Activated naive CD4-positive, alpha-beta T cell treated with anti-CD3 and anti-CD28 coated beads for 36 hours (primary cell): ENCODE measurements at places on chromosomes 1 and 21. TPM values are rescaled to one million over a fixed set of nuclear protein-coding genes. Genes with fewer than 3 reads are reported as not detected.

Gene CFHR3
- total RNA-seq, result not detected

Gene LCE1E
- not detected for total RNA-seq

Gene CCDC17
- total RNA-seq, result 0.62 TPM

Gene NTRK1
- 0.67 TPM for total RNA-seq

Gene BMP8B
- total RNA-seq, result 0.14 TPM

Gene PROX1
- 0.10 TPM for total RNA-seq

Gene KMO
- total RNA-seq, result not detected

Gene PHACTR4
- 16.3 TPM for total RNA-seq

GRCh38 chr1:43340559-43340958 is 2.9 kb downstream of the MPL start:
- H3K27ac ChIP-seq, result no peak overlapping the region
- H3K36me3 ChIP-seq, result no peaks in the 10 kb centered on the region
- no peak overlapping the region for H3K4me3 ChIP-seq
- H3K4me1 ChIP-seq, result no peaks in the 10 kb centered on the region

GRCh38 chr1:8378178-8378577 is 60.3 kb downstream of the SLC45A1 start:
- peaks cover 72% of the 10 kb centered on the region for H3K4me1 ChIP-seq
- H3K36me3 ChIP-seq, result peaks cover 6% of the 10 kb centered on the region
- H3K27me3 ChIP-seq, result no peaks in the 10 kb centered on the region
- DNase-seq, result no peak

DNA sequence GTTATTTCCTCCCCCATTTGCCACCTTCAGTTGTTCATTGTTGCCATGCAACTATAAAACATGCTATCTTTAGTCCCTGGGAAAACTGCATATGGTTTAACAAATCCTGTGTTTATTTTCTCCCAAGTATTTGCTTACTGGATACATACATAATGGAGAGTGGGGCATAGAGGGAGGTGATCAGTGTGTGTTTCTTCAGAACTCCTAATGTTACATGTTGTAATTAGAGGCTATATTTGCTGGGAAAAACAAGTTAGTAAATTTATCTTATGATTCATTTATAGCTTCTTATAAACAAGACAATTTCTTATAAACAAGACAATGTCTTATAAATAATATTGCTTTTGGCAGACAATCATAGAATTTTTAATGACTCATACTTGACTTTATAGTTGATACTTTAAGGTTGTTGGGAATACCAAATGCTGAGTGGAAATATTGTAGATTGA is 7.3 kb upstream of the GIPC2 start:
- H3K4me3 ChIP-seq, result no peak overlapping the region
- peaks cover 4% of the 10 kb centered on the region for H3K27me3 ChIP-seq
- peaks cover 15% of the 10 kb centered on the region for H3K4me1 ChIP-seq

DNA sequence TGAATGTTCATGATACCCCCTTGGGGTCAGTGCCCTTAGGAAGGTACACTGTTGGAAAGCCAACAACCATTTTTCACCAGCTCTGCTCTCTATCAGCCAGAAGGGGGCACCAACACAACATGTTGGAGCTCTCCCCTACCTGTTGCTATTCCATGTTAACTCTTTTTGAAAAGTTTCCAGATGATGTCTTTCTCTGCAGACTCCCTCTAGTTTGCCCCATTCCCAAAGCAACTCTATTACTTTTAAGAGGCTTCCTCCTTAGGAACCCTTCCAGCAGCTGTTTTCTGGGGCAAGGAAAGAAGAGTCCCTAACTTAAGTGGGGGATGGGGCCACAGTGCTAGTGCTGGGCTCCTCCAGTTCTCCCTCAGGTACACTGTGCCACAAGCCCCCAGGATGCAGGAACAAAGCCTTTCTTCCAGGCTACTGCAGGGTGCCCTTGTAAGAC is 22.9 kb upstream of the NDC1 start:
- peaks cover 18% of the 10 kb centered on the region for H3K4me1 ChIP-seq
- H3K36me3 ChIP-seq, result no peaks in the 10 kb centered on the region
- H3K27ac ChIP-seq, result no peak overlapping the region
- no peaks in the 10 kb centered on the region for H3K27me3 ChIP-seq
- H3K4me3 ChIP-seq, result no peak overlapping the region
- peak; percentile 67 for DNase-seq

DNA sequence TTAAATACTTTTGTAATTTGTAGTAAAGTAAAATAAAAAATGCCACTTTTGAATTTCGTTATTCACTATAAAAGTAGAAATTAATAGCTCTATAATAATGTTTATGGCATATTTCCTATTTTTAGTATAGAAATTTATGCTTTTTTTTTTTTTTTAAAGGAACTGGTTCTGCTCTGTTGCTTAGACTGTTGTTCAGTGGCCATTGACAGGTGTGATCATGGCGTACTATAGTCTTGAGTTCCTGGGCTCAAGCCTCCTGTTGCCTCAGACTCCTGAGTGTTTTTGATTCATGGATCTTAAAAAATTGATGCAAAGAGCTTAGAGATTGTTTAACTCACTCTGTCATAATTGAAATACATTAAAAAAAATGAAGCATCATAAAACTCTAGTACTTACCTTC is 53.6 kb downstream of the RPS6KC1 start:
- peaks cover 14% of the 10 kb centered on the region for H3K4me1 ChIP-seq
- no peaks in the 10 kb centered on the region for H3K27me3 ChIP-seq
- DNase-seq, result no peak
- no peak overlapping the region for H3K27ac ChIP-seq

- H3K4me1 ChIP-seq, result peaks cover 19% of the 10 kb centered on the region
- DNase-seq, result no peak
- H3K27me3 ChIP-seq, result no peaks in the 10 kb centered on the region
- H3K36me3 ChIP-seq, result no peaks in the 10 kb centered on the region
Observed at GRCh38 chr1:193367863-193368262, 181.4 kb upstream of the B3GALT2 start.

DNA sequence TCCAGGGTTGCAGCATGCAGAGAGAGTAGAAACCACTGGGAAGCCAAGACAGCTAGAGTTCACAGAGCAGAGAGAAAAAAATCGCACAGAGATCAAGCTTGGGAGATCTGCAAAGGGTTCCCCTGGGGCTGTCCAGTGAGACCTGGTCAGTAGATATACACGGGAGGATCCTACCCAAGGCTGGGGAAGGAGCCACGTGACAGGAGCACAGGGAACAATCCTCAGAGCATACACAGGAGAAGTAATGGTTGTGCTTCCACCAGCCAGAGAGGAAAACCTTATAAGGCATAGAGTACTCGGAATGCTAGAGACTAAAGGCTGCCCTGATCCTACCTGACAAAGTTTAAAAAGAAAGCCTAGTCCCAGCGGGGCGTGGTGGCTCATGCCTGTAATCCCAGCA is 53.9 kb downstream of the GABPA start:
- H3K36me3 ChIP-seq, result no peaks in the 10 kb centered on the region
- H3K4me1 ChIP-seq, result peaks cover 11% of the 10 kb centered on the region
- no peak overlapping the region for H3K27ac ChIP-seq
- DNase-seq, result no peak

GRCh38 chr21:37601027-37601426 is 234.5 kb downstream of the DYRK1A start:
- H3K36me3 ChIP-seq, result no peaks in the 10 kb centered on the region
- peaks cover 3% of the 10 kb centered on the region for H3K27me3 ChIP-seq
- no peak for DNase-seq
- no peak overlapping the region for H3K4me3 ChIP-seq
- no peaks in the 10 kb centered on the region for H3K4me1 ChIP-seq
- no peak overlapping the region for H3K27ac ChIP-seq

DNA sequence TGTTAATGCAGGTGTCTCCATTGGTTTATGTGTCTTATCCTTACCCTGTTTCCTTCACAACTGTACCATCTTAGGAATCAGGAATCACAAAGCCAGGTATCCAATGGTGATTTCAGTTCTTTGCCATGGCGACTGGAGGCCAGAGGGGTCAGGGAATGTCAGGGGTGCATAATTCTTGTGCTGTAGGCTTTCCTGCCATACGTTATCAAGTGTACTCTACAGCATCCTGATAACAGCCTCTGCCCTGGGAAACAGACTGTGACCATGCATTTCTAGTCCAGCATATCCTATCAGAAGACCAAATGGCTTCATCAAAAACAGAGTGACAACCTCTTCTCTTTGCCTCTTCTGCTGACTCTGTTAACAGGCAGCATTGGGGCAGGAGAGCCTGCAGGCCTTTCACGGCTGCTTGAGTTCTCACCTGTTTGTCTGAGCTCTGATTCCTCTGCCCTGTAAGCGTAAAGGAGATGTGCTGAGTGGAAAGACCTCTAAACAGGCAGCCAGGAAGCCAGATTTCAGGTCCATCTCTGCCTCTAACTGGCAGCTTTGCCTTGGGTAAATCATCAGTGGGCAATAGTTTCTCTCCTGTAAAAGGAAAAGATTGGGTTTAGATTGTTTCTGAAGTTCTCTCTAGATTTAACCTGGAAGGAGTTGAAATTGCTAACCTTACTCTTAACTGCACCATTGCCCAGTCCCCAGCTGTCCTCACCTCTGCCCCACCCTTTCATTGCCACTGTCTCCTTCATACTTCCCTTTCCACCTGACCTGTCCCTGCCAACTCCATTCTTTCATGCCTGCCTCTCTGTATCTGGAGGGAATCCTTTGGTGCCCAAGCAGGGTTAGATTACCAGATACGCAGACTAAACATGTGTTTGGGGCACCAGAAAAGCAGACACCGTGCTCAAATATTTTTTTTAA is 80.2 kb downstream of the LRRC8D start:
- H3K4me1 ChIP-seq, result peaks cover 40% of the 10 kb centered on the region
- H3K4me3 ChIP-seq, result no peak overlapping the region
- no peaks in the 10 kb centered on the region for H3K27me3 ChIP-seq
- H3K27ac ChIP-seq, result no peak overlapping the region

DNA sequence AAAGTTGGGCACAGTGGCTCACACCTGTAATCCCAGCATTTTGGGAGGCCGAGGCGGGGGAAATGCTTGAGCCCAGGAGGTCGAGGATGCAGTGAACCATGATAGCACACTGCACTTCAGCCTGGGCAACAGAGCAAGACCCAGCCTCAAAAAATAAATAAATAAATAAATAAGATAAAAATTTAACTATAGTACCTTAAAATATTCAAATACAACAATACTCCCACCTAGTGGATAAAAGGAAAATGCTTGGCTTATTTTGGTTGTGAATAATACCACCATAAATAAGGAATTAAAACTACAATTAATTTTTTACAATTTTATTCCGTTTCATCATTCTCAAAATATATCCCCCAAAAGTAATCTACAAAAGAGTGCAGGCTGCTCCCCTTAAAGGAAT is 8.1 kb downstream of the PSMG1 start:
- no peak overlapping the region for H3K27ac ChIP-seq
- DNase-seq, result no peak
- H3K4me3 ChIP-seq, result no peak overlapping the region

DNA sequence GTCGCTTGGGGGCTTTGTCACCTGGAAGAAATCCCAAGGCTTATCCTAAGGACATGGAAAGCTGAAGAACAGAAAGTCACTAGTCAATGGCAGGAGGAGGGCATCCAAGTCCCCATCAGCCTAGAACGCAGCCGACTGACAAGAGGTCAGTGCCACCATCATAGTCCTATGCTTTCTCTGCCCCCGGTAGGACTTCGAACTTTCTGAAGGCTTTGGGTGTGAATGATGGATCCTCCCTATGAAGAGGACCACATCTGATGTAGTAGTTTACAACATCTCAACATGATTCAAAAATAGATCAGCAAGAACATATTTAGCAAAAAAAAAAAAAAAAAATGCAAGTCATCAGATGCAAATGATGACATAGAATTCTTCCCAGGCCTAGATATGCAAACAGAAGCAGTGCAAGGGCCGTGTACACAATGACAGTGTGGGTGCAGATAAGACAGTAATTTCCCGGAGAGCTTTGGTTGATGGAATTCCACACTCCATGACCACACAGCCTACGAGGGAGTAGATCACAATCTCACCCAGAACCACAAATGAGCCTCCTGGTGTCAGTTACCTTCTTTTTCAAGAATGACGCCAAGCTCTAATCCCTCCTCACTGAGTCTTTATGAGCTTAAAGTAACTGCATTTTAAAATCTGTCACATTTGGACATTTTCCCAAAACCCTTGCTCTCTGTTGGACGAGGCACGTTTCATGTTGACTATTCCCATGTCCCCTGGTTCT is 88.2 kb downstream of the PSMG1 start:
- H3K4me1 ChIP-seq, result no peaks in the 10 kb centered on the region
- no peak overlapping the region for H3K27ac ChIP-seq
- H3K27me3 ChIP-seq, result no peaks in the 10 kb centered on the region
- no peak overlapping the region for H3K4me3 ChIP-seq
- no peaks in the 10 kb centered on the region for H3K36me3 ChIP-seq

DNA sequence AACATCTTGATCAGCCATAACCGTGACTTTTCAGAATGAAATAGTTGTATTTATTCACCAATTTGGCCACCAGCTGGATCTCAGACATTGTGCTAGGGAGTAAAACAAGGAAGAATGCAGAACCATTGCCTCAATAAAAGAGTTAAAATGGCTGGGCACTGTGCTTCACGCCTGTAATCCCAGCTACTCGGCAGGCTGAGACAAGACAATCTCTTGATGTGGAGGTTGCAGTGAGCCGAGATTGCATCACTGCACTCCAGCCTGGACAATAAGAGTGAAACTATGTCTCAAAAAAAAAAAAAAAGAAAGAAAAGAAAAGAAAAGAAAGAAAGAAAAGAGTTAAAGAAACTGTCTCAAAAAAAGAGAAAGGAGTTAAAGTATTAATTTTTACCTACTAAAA is 199.5 kb downstream of the TPR start:
- peaks cover 10% of the 10 kb centered on the region for H3K27me3 ChIP-seq
- H3K4me1 ChIP-seq, result no peaks in the 10 kb centered on the region
- no peaks in the 10 kb centered on the region for H3K36me3 ChIP-seq
- DNase-seq, result no peak

DNA sequence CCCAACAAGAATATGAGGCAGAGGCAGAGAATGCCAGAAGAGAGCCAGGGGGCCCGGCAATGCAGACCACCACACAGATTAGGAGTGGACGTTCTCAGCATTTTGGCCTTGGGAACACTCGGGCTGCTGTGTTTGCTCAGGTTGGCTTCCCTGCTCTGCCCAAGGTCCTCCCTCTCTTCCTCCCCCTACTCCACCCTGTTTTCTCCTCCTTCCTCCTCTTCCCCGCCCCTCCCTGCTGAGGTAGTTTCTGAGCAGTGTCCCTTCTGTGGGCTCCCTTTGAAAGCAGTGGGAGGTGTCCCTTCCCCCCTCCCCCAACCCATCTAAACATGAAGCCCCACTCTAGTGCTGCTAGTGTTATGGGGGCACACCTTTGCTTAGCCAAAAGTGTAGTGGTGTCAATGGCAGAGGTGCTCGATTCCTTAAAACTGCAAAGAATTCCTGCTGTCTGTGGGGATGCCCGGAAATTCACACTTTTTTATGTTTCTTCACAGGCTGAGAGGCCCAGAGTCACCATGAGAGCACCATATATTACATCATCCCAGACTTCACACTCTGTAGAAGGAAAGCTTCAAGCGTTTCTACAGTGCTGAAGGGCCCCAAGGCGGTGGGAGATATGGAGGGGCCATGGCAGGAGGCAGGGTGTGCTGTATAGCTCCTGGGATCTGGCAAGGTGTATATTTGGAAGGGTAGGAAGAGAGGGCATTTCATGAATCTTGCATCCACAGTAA is at the start of gene HHIPL2:
Gene HHIPL2 (minus strand): TSS at position 161 of the 728 bp plus-strand sequence. CDS start 60 bp downstream, at position 101.
- peaks cover 1% of the 10 kb centered on the region for H3K36me3 ChIP-seq
- DNase-seq, result no peak
- peaks cover 24% of the 10 kb centered on the region for H3K27me3 ChIP-seq
- H3K4me3 ChIP-seq, result no peak within 1 kb of the TSS

GRCh38 chr1:56378341-56379070 is 200.9 kb downstream of the PLPP3 start:
- no peak overlapping the region for H3K27ac ChIP-seq
- H3K36me3 ChIP-seq, result no peaks in the 10 kb centered on the region
- H3K27me3 ChIP-seq, result peaks cover 3% of the 10 kb centered on the region
- no peaks in the 10 kb centered on the region for H3K4me1 ChIP-seq

GRCh38 chr1:164667600-164667999 is 108.6 kb downstream of the PBX1 start:
- no peak for DNase-seq
- H3K36me3 ChIP-seq, result no peaks in the 10 kb centered on the region
- no peak overlapping the region for H3K4me3 ChIP-seq
- H3K27ac ChIP-seq, result no peak overlapping the region
- no peaks in the 10 kb centered on the region for H3K27me3 ChIP-seq
- no peaks in the 10 kb centered on the region for H3K4me1 ChIP-seq
